ENCODE measurements at places on chromosomes 5 and 9.

GRCh38 chr9:135519179-135519971 lies 1.9 kb upstream of the LCN1 start:
- no peak for DNase-seq

GRCh38 chr9:116693233-116693731 lies 6.2 kb downstream of the TRIM32 start:
- no peak for DNase-seq

- DNase-seq, result no peak
Measured at GRCh38 chr5:179131321-179131835, 71.2 kb downstream of the ZNF354C start.

- DNase-seq, result no peak
Measured at GRCh38 chr5:75438722-75439121, 72.7 kb downstream of the CERT1 start.

- no peak for DNase-seq
Measured at GRCh38 chr5:147073098-147073497, 161.7 kb upstream of the STK32A start.

DNA sequence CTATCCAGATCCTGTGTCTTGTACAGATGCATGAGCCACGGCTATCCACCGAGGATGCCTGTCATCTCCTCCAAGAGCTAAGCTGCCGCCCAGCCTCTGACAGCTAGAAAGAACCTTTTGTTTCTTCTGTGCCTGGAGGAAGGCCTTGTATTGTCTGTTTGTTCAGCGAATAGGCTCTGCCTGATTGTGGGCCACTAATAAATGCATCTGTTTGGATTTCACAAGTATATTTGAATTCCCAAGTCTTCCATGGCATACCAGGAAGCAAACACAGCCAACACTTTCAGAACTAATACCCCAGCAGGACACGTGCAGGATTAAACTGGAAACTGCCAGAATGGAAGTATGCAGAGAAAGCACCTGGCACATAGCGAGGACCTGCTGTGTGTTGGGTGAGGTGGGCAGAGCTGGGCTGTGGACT lies 92.7 kb upstream of the NEURL1B start:
- no peak for DNase-seq

GRCh38 chr5:141517312-141517711 lies 28.4 kb downstream of the PCDHGC5 start:
- no peak for DNase-seq

- DNase-seq, result no peak
Measured at GRCh38 chr5:58475404-58475803, 15.5 kb upstream of the PLK2 start.

- DNase-seq, result no peak
Measured at GRCh38 chr5:22473886-22474285, 379.3 kb downstream of the CDH12 start.

- no peak for DNase-seq
Measured at GRCh38 chr9:13786131-13786530, 506.6 kb upstream of the MPDZ start.

- DNase-seq, result no peak
Measured at GRCh38 chr9:133426011-133426410, 3.8 kb downstream of the ADAMTS13 start.

DNA sequence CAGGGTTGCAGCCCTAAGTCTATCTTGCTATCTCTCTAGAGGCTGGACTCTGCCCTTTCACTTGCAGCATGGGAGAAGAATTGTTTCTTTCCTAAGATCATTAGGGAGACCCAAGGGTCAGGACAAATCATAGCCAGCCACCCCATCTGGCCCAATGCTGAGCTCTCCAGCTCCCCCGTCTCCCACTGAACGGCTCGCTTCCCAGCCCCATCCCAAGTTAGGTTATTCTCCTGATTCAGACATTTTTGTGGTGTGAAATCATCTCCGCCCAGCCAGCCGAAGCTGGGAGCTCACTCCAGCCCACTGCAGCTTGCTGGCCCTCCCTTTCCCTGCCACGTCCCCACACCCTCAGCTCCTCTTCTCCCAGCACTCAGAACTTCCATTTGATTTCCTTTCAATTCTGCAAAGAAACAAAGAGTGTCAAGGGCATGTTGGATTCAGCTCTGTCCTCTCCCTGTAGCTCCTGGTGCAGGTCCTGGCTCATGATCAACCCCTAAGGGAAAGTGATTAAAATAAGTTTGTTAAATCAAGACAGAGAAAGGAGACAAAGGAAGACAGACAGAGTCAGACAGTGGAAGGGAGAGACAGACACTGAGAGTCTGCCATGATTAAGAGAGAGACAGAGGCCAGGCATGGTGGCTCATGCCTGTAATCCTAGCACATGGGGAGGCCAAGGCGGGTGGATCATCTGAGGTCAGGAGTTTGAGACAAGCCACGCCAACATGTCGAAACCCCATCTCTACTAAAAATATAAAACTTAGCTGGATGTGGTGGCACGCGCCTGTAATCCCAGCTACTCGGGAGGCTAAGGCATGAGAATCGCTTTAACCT lies 12.6 kb upstream of the SPARC start:
- no peak for DNase-seq

Measured in DMS 273 treated with DMSO at 0.1 percent for 48 hours (cell line).